ENCODE measurements at places on chromosomes 2 and 18.

GRCh38 chr2:66930339-66931220, 466.6 kb upstream of the ETAA1 start:
- DNase-seq: no peak

DNA sequence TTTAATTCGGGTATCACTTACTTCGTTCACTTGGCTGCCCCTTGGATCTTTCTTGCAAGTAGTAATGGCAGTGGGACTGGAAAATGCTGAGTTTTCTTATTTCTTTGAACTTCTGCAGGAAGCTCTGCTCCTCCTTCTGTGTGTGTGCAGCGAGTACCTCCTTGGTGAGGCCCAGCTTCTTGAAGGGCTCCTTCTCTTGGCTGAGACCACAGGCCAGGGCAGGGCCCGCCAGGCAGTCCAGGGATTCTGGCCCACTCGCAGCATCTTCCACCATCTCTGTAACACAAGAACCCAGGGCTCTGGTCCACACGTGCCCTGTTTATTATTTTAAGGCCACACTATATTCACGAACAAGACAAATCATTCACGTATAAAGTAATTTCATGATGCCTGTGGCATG, 15.8 kb upstream of the HES6 start:
- no peak for DNase-seq

- peak; percentile 41 for DNase-seq
These were observed 78.9 kb downstream of the CD8B2 start for GRCh38 chr2:106566050-106566449.

DNA sequence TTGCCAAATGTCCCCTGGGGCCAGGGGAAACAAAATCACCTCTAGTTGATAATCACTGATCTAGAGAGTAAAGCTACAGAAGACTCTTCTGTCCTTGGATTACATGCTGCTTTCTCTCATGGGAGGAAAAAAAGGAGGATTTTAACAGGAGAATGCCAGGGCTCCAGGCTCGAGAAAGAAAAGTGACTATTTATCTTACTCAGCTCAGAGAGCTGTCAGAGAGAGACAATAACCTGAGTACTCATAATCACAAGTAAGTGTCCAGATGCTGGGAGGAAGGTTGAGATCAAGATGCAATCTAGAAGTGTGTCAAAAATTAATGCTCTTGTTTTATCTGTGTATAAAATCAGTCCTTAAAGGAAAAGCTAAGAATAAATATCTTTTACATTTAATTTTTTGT, 133.3 kb downstream of the PTRHD1 start:
- no peak for DNase-seq

DNA sequence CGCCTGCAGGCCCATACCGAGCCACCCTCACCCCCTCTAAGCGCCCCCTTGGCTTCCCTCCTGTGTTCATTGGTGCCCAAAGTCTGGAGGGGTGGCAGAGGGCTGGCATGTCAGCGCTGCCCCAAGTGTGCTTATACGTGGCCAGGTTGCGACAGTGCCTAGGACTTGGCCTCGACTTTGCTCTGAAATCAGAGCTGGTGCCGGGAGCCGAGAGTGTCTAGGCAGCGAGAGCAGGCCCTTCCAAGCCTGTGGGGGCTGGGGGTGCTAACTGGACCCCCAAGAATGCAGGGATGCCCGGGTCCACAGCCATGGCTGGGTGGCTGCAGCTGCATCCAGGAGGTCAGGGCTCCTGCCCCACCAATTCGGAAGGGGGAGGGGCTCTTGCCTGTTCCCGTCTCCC, 95.6 kb upstream of the MGAT5 start:
- no peak for DNase-seq

- DNase-seq: no peak
These were observed 448.9 kb upstream of the ETAA1 start for GRCh38 chr2:66948234-66948633.

DNA sequence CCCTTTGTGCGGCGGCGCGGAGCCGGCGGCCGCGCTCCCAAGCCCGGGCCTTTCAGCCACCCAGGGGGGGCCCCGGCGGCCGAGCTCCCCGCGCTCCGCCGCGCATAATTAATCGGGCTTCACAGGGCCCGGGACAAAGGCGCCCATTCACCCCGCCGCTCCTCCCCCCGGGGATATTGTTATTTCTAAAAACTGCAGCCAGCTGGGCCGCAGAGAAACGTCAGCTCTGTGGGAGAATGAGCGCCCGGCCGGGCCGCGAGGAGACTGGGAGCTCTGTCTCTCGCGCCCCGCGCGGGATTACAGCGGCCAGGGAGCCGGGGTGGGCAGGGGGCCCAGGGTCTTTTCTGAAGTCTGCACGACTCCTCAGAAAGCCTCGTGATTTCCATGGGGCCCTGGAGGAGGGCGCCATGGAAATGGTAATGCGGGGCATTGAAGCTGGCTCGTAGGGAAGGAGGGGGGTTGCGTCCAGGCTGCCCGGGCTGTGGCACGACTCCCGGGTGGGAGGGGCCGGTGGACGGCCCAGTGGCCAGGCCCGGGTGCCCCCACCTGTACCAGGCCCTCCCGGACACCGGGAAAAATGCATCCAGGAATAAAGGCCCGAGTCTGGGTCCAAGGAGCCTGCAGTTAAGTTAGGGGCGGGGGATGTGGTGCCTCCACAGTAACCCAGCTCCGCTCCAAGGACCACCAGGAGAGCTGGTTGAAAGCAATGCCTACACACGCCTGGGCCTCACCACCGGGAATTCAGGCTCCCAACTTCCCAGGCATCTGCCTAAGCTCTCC, 125.3 kb downstream of the ZFP36L2 start:
- DNase-seq: no peak

GRCh38 chr2:172431463-172431862, 4.1 kb downstream of the ITGA6 start:
- no peak for DNase-seq

GRCh38 chr2:111201214-111201613, 80.5 kb downstream of the BCL2L11 start:
- DNase-seq: no peak

GRCh38 chr2:10408649-10409579, 39.2 kb downstream of the ODC1 start:
- DNase-seq: peak; percentile 69

DNA sequence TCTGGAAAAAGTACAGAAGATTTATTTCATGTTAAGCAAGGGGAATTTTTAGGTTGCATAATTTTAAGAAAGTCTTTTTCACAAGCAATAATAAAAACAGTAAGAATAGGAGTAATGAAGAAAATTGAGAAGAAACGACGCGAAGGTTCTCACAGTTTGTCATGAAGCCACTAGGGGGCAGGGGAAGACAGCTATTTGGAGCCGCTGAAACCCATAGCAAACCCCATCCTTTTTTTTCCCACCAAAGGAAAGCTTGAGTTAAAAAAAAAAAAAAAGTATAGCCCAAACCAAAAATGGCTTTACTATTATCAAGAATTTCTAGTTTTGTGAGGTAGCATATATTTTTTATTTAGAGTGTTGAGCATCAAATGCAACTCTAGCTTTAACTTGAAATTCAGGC, 300.9 kb downstream of the PHLPP1 start:
- peak; percentile 14 for DNase-seq

DNA sequence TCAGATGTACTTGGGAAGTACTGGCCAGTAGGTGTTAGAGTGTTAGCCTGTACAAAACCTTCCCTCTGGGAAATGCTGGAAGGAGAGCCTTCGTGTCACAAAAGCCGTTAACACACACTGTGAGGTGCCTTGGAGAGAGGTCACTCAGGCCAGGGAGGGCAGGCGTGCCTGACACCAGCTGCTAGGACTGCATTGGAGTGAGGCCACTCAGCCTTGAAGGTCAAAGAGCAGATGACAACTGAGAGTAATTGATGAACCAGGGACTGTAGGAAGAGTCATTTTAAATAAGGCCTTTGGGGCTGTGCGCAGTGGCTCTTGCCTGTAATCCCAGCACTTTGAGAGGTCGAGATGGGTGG, 45.4 kb downstream of the ASAP2 start:
- DNase-seq: no peak

Data from stimulated activated CD4-positive, alpha-beta T cell treated with anti-CD3 and anti-CD28 coated beads, Interleukin-15, amount 100 ng/mL, for 48 hours (primary cell).